ENCODE measurements at places on chromosomes 4 and X.
A peak's percentile ranks its signal among the peaks of the same experiment; 100 is the strongest.

DNA sequence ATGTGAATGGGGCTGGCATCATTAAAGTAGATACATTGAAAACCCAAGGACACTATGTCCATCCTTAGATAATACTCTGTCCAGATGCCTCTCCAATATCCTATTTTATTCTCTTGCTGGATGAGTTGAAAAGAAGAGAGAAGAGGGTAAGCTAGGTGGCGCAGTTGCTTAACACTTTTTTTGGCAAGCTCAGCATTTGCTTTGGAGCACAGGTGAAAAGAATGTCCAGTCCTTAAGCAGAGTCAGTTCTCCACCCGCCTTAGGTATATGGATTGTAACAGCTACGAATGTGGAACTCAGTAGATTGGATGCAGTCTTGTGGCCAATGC is 208.4 kb downstream of the NWD2 start:
- DNase-seq: peak; percentile 92

DNA sequence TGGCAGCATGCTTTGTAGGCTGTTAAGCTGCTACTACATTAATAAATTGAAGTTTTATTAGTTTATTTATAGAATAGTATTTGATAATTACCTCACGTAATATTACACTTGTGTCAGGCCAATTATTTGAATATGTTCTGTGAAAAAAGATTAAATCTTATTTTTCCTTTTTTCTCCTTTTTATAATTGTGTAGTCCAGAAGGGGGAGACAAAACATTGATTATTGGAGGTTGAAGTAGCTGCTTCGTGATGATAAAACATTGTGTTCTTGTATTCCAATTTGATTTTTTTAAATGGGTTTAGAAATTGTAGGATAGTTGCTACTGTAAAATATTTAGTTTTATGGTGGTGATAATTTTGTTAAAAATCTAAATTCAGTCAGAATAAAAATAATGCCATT is 85.7 kb downstream of the DIAPH2 start:
- no peak for DNase-seq

DNA sequence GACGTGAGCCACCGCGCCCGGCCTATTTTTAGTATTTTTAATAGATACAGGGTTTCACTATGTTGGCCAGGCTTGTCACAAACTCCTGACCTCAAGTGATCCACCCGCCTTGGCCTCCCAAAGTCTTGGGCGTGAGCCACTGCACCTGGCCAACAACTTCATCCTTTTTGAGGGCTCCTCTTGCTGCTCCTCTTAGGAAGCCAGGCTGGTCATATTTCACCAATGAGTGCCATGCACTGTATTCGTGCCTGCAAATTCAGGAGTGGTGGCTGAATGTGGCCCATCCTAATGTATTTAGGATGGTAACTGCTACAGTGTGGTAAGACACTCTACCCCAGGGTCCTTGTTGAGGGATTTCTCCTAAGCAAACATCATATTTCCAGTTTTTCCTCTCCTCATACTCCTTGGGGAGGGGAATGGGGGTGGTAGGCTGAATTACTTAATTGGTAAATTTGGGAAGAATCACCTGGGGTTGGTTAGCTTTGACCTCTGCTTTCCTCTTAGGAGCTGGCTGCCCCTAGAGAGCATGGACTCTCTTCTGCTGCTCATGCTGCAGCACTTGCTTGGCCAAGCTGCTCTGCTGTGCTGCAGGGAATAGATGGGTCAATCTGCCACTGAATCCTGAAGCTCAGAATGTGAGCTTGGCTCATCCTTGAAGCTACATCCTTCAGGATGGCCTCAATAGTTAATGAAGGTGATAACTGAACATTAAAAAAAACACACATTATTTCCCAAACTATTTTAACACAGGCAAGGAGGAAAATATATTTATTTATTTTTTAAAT is 167.4 kb downstream of the HS3ST1 start:
- DNase-seq: no peak

- no peak for DNase-seq
Measured at GRCh38 chr4:57102050-57102624, 8.0 kb downstream of the IGFBP7 start.

DNA sequence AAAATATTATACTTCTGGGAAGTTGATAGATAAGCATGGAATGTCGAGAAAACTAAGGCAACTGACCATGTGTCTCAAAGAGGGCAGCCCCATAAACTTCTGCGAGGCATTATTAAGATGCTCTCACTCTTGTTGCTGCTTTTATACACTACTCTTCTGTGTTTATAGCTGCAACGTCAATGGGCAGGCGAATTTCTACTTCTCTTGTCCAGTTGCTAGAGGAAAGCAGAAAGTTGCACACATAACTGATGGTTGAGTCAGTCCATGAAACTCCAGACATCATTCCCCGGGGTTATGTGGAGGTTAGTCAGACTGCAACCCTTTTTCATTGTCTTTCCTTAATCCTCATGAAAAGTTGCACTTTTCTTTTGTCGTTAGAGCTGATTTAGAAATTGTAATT is 39.8 kb downstream of the VCX3B start:
- DNase-seq: no peak

GRCh38 chrX:30888526-30889146 is 418 bp downstream of the TAB3 start:
- DNase-seq: no peak

DNA sequence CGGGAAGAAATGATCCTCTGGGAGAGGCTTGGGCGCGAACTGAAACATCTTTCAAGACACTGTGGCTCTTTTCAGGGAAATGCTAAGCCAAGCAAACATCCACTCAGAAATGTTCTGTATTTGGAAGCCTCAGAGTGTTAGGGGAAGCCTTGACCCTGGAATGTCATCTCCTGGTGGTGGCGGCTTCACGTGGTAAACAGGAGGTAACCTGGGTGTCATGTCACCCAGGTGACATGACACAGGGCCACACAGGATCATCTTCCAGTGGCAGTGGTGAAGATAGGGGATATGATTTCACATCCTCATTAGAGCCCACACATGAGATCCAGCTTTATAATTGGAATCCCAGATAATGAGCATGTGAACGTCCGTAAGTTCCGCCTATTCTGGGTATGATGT is 140.0 kb downstream of the TBL1X start:
- no peak for DNase-seq

- no peak for DNase-seq
Measured at GRCh38 chr4:157226035-157226434, 5.5 kb downstream of the GRIA2 start.

Data from mesendoderm (in vitro differentiated cells).